ENCODE measurements at places on chromosomes 4 and X. TPM values are rescaled to one million over a fixed set of nuclear protein-coding genes. Genes with fewer than 3 reads are reported as not detected.
A peak's percentile ranks its signal among the peaks of the same experiment; 100 is the strongest.

- DNase-seq, result no peak
Measured at GRCh38 chrX:40581336-40581920, 658 bp downstream of the ATP6AP2 start.

DNA sequence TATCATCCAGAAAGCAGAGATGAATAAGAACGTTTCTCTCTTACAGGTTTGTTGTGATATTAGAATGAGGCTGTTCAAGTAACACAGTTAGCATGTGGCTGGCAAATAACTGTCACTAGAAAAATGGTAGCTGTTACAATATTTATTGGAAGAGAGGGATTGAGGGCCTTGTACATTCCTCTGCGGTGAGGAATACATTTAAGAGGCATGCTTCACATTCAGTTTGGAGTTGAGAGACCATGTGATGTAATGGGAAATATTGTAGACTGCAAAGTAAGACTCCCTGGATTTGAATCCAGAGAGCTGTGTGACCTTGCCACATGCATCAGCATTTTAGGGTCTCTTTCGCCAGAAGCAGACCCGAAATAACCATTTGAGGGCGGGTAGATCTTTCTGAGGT lies 104.8 kb upstream of the KIT start:
- DNase-seq, result no peak

DNA sequence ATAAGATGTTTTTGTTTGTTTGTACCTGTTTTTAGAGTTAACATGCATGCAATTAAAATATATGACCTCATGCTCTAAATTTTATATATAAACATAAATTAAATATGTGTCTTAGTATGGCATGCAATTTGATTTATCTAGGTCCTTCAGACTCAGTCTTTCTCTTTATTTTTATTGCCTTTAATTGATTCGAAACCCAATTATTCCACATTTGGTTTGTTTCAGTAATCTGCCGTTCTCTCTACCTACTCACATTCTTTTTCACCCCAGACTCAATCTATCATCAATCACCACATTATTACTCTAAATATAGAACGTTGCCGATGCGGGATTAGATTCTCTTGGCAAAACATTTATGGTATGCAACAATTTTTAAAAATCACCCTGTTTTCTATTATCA lies 1492.8 kb downstream of the RAPGEF2 start:
- DNase-seq, result no peak

GRCh38 chrX:46634577-46634976 lies 61.0 kb downstream of the CHST7 start:
- DNase-seq, result no peak

DNA sequence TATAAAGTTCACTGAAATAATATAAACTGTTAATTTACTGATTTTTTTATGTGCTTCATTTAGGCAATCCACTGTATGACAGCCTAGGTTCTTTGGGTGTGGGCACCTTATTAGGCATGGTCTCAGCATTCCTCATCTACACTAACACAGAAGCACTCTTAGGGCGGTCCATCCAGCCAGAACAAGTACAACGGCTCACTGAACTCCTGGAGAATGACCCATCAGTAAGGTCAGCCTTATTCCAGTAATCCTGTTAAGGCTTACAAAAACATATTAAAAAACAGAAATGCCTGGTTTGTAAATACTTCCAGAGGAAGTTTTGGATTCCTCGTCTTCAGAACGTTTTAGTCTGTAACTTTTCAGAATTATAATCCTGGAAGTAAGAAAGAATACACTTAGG lies 80.1 kb downstream of the SLC30A9 start:
- no peak for DNase-seq

GRCh38 chr4:114132830-114133229 lies 153.4 kb upstream of the ARSJ start:
- no peak for DNase-seq

GRCh38 chr4:62835631-62836030 lies 1573.6 kb downstream of the TECRL start:
- no peak for DNase-seq

GRCh38 chr4:155694100-155694785 lies 27.6 kb downstream of the GUCY1A1 start:
- no peak for DNase-seq

GRCh38 chrX:115449742-115450141 lies 111.2 kb upstream of the PLS3 start:
- no peak for DNase-seq

DNA sequence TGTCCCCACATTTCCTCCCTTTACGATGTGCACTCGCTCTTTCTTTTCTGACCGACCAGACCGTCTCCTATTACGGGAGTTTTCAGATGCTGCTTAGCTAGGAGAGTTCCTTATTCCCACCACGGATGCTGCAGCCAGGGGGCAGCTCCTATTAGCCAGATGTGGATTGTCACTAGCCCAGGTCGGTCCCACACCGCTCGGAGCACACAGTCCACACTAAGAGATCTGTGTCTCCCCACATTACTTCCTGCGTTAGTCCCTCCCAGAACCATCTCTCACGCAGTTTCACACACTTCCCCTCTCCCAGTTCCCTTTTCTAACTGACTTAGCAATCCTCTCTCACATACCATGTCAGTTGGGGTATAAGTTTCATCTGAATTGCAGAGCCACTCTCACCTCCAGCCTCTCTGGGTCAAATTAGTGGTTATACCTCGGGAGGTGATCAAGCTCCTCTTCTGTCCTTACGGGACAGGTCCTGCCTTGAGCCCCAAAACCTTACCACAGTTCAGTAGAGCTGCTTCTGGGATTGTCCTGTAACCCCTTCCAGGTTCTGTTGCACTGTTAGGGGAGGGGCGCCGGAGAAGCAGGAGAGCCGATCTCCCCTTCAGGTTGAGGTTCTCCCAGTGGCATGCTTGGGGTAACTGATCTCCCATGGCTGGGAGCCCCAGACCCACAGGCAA lies 28.2 kb downstream of the SULT1E1 start:
- DNase-seq, result no peak

DNA sequence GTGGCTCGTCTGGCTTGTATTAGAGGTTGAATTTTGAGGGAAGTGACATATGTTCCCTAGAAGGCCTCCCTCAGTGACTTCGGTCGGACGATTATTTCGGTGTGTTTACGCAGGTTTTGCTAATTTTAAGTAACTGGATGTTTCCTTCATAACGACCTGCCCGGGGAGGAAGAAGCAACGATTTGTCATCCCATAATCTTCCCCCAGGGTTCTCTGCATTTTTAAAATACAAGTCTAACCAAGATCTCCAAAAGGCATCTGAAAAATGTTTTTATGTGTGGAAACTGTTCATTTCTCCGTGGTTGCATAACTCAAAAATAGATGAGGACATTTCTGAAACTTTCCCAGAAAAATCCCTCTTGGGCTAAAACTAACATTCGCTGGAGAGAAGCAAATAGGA lies 195.4 kb downstream of the SHOX start:
- peak; percentile 59 for DNase-seq

- no peak for DNase-seq
Measured at GRCh38 chr4:16225167-16225862, 956 bp downstream of the TAPT1 start.

DNA sequence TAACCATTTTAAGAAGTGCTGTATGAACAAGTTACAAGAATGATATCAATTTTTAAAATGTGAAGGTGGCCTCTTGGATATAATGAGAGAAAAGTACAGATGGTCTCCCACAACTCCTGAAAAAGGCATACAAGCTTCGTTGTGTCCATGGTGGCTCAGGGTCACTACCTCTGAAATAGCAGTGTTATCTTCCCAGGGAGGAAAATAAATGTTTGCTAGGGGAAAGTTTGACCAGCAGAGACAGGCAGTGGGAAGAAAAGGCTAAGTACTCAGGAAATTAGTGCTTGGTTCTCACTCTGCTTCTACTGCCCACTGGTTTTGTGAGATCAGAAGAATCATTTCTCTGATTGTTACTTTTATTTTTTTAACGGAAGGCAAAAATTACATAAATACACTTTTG lies 39.4 kb downstream of the PPP1R2C start:
- DNase-seq, result no peak

DNA sequence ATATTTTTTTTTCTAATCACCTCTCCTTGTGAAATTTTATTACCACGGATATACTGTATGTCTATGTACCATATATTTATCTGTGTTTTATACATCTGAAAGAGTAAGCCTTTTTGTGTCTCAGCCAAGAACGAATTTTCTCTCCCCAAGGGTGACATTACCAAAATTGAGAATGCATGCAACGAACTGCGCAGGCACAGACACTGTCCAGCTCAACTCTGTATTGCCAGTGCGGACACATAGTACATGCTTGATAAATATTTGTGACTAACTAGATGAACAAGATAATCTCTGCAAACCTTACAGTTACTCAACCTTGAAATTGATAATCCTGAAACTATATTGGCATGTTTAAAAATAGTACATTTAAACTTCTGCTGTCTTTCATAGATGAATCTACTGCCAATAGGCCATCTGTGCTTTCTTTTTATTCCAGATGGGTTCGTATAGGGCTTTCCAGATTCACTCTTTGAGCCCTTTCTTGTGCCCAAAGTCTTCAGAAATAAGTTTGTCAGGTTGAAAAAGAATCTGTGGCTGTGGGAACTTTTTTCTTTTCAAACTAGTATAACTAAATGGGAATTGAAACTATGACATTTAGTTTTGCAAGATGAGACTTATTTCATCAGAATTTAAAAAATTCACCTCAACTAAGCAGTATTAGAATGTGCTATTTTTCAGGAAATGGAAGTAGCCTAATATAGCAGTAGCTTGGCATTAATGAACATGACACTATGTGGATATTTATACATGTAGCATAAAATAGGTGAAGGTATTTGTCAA lies 38.9 kb downstream of the DTHD1 start:
- DNase-seq, result no peak

- DNase-seq, result no peak
Measured at GRCh38 chr4:184356366-184356765, 118.0 kb downstream of the IRF2 start.

DNA sequence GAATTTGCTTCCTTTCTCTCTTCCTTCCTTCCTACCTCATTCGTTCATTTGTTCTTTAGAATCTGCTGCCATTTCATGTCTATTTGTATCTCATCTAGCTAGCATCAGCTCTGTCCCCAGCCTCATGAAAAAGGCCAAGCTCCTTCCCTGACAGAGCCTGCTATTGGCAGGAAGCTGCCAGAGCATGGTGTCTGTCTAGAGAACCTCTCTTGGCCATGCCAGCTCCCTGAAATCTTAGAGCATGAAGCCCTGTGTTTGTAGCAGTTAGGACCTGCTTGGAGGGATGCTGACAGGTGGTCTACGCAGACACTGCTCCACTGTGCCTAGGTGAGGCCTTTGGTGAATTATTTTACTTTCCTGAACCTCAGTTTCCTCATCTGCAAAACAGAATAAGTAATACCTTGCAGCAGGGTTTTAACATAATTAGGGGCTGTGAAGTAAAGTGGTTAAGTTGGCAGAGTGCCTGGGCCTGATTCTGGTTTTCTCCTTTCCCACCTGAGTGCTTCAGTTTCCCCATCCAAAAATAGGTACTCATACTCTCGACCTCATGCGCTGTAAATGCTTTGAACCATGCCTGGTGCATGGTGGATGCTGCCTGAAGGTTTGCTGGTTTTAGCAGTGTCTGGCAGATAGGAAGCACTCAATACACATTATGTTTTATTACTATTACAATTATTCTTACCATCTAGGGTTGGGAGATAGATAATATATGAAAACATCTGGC lies 4.7 kb downstream of the PTTG2 start:
- DNase-seq, result no peak

- DNase-seq, result no peak
Measured at GRCh38 chr4:184722798-184723197, 11.1 kb downstream of the CENPU start.

DNA sequence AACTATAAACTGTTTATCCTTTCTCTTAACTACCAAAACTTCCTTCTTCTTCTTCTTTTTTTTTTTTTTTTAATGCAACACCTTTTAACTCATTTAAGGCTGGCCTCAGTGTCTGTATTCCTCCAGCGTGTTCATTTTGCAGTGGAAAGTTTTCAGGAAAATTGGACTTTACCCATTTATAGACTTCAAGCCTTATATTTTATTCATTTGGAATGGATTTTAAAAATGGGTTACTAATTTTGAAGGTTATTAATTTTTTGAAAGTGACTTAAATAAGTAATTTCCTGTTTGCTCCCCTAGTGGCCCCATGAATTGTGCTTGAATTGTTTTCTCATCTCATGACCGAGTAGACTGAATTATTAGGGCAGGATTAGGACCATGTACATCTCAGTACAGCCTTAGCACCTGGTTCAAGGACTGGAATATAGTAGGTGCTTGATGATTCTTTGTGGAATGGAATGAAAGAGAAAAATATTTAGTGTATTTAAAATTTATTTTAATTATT lies 282.7 kb downstream of the ANKRD50 start:
- no peak for DNase-seq

GRCh38 chrX:36218801-36219200 lies 299.3 kb downstream of the CFAP47 start:
- DNase-seq, result no peak

- no peak for DNase-seq
Measured at GRCh38 chr4:16083241-16084191, at the start of gene PROM1. TSS of gene PROM1 (minus strand) at chr4:16084023. CDS start at chr4:16075906, 8,117 bp downstream.

GRCh38 chr4:108210989-108211835 lies 42.5 kb upstream of the LEF1 start:
- no peak for DNase-seq

- no peak for DNase-seq
Measured at GRCh38 chr4:74661427-74662201, 132.7 kb downstream of the BTC start.

STAP1 gene
- 0.09 TPM for polyA plus RNA-seq

POU3F4 gene
- polyA plus RNA-seq, result not detected

TMEM150C gene
- polyA plus RNA-seq, result 2.7 TPM

CSAG3 gene
- polyA plus RNA-seq, result not detected

CXCL8 gene
- 3.3 TPM for polyA plus RNA-seq

LPAR4 gene
- polyA plus RNA-seq, result 43.1 TPM

NCAPG gene
- 11.8 TPM for polyA plus RNA-seq

FANCB gene
- 1.6 TPM for polyA plus RNA-seq

LRRC66 gene
- 2.3 TPM for polyA plus RNA-seq

PASD1 gene
- 0.08 TPM for polyA plus RNA-seq

EFHC2 gene
- polyA plus RNA-seq, result 0.08 TPM

POU4F2 gene
- not detected for polyA plus RNA-seq

TAF7L gene
- polyA plus RNA-seq, result 0.25 TPM

HPGDS gene
- 5.5 TPM for polyA plus RNA-seq

FAM156B gene
- 21.5 TPM for polyA plus RNA-seq

ZCCHC13 gene
- not detected for polyA plus RNA-seq

PRR32 gene
- polyA plus RNA-seq, result 206 TPM

SHISA3 gene
- polyA plus RNA-seq, result 3.7 TPM

HSFX1 gene
- polyA plus RNA-seq, result 2.6 TPM

GYG2 gene
- polyA plus RNA-seq, result 2.9 TPM

Data from forelimb muscle (tissue), 1 donor.